ENCODE measurements at places on chromosomes 1 and 21.

DNA sequence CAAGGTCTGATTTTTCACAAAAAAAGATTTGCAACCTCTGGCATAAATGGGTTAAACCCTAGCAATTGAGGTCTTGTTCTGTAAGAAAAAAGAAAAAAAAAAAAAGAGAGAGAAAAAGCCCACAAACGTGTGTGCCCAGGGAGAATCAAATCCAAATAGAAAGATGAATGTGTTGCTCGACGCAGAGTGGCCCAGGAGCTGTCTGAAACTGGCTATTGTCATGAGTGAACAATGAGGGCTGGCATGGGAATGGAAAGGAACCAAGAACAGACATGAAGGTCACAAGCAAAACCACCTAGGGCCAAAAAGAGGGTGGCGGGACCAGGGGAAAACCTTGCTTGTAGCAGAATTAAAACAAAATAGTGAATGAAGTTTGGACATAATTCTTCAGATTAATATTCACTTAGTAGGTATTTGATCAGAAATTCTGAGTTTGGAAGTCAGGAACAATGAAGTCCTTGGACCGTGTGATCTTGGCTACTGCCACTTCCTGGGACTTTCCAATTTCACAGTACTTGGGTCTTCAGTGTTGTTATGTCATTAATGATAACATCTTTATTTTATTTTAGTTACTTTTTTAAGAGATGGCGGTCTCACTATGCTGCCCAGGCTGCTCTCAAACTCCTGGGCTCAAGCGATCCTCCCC, 3.1 kb downstream of the ENO1 start:
- DNase-seq, result no peak

GRCh38 chr1:204756811-204757210, 71.3 kb upstream of the LRRN2 start:
- DNase-seq, result no peak

GRCh38 chr1:180787628-180788307, 124.9 kb upstream of the KIAA1614 start:
- no peak for DNase-seq

- DNase-seq, result no peak
These were observed 24.7 kb downstream of the RGS13 start for GRCh38 chr1:192660613-192661012.

GRCh38 chr1:224922404-224923164, 6.9 kb upstream of the DNAH14 start:
- no peak for DNase-seq

GRCh38 chr1:215160351-215160750, 77.8 kb downstream of the KCNK2 start:
- no peak for DNase-seq

- DNase-seq, result no peak
These were observed 29.2 kb upstream of the IL10 start for GRCh38 chr1:206801467-206801866.

DNA sequence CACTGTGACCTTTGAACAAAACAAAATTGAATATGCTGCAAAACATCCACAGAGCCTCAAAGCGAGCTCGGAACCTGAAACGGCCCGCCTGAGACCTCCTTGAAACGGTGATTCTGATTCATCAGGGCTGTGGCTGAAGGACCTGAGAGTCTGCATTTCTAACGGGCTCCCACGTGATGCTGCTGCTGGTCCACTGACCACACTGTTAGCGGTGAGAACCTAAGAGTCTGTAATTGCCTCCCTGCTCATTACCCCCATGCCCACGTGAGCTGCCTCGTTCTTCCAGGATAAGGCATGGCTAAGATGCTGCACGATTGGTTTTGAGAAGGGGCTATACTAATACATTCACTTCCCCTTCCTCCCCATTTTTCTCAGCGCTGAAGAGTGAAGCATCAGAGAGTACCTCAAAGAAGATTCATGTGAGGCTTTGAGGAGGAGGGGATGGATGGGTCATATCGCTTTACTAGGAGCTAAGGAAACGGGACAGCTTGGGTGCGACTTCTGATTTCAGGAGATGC, 9.7 kb downstream of the TLR5 start:
- DNase-seq, result no peak

GRCh38 chr1:107213225-107213624, 72.4 kb downstream of the NTNG1 start:
- DNase-seq, result no peak

- no peak for DNase-seq
These were observed 6.1 kb downstream of the PCSK9 start for GRCh38 chr1:55045430-55045829.

- DNase-seq, result no peak
These were observed 318.6 kb upstream of the TMPRSS15 start for GRCh38 chr21:18722193-18722592.

- DNase-seq, result no peak
These were observed 18.2 kb upstream of the PTGFRN start for GRCh38 chr1:116891396-116892079.

DNA sequence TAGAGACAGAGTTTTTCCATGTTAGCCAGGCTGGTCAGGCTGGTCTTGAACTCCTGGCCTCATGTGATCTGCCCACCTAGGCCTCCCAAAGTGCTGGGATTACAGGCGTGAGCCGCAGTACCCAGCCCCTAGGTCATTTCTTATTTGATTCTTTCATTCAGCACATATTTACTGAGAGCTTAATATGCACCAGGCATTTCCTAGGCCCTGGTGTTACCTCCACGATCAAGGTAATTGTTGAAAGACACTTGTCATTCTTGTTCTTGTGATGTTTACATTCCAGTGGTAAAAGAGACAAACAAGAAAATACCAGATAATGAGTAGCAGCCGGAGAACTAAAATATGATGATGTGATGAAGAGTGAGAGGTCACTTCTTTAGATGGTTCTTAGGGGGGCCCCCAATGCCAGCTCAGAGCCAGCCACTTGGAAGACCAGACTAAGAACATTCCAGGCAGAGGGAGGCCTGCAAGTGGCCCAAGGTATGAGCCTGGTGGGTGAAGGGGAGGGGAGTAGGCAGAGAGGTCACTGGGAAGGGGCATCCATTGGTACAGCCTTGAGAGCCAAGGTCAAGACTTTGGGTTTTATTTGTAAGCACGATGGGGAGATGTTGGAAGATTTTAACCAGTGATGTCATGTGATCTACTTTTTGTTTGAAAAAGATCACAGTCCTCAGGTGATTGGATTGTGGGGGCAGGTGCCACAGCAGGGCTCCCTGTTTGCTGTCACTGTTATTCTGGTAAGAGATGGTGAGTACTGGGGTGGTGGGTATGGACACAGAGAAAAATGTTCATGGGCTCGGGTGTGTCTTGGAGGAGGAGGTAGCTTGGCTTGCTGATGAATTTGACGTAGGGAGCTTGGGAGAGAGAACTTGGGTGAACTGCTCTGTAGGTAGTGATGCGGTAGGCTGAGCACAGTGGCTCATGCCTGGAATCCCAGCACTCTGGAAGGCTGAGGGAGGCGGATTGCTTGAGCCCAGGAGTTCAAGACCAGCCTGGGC, 18.7 kb downstream of the UBE2Q1 start:
- no peak for DNase-seq

DNA sequence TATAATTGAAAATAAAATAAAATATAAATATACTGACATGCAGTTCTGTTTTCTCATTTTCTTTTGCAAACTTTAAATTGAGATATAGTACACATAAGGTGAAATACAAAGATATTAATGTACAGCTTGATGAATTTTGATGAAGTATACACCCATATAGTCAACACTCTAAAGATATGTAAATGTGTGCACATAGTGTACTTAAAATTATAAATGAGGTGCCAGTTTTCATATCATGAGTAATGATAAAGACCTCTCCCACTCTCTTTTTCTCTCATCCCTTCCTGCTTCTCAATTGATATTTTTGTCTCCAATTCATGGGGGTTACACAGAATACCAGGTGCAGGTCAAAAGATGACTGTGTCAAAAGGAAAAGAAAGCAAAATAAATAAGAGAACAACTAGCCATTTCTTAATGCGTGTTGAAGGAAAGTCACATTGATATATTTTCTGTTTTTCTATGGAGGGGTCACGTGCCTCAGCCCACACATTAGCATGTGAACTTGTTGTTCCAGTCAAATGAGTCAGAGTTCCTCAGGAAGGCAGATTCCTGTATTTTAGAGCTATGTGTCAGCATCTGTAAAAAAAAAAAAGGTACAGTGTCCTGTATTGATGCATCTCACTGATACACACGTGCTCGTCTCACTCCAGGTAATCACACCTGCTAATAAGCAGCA, 64.3 kb upstream of the HOOK1 start:
- no peak for DNase-seq

GRCh38 chr1:216464489-216464888, 41.2 kb upstream of the USH2A start:
- no peak for DNase-seq

- DNase-seq, result peak; percentile 35
These were observed 4.8 kb downstream of the PTTG1IP start for GRCh38 chr21:44868707-44869106.

- peak; percentile 49 for DNase-seq
These were observed 57.0 kb downstream of the DISC1 start for GRCh38 chr1:231683439-231684165.

DNA sequence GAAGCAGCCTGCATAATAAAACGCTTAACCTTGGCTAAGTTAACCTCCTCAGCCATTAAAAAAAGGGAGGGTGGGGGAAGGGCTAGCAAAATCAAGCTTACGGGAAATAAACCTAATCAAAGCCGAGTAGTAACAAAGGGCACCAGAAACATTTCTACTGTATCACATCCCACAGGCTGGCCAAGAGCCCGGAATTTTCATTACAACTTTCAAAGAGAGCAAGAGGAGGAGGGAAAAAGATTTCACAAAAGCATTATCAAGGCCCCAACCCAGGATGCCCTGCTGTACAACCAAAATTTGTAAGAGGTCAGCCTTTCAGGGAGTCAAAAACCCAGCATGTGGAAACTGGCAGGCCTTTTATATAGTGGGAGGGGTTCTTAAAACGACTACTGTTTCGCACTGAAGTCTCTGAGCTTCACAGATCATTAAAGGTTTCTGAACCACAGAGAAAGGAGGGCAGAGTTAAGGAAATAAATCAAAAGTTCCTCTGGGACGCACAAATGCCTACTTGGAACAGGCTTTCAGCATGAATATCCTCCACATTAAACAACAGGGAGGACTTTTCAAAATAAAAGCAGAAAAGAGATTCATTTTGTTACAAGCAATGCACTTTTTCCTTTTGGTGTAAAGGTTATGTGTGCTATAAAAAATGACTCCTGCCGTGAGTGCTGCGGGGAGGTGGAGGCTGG, 90.4 kb downstream of the SLC45A1 start:
- peak; percentile 87 for DNase-seq

DNA sequence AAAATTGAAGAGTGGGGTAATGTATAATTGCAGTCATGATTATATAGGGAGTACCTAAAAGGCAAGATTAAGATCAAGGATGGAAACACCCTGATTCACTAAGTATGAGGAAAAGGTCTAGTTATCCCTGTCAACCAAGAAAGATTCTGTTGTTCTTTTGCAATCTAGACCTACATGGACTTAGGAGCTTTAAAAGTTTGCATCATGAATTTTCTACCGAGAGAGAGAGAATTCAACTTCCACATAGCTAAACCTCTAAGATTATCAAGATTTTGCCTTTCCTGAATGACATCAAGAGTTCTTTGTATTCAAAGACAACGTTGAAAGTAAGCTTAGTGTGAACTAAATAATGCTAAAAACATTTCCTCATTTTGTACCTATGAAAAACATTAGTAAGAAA, 78.8 kb upstream of the RBM34 start:
- DNase-seq, result no peak

- DNase-seq, result no peak
These were observed 25.8 kb upstream of the THEM4 start for GRCh38 chr1:151935154-151935553.

DNA sequence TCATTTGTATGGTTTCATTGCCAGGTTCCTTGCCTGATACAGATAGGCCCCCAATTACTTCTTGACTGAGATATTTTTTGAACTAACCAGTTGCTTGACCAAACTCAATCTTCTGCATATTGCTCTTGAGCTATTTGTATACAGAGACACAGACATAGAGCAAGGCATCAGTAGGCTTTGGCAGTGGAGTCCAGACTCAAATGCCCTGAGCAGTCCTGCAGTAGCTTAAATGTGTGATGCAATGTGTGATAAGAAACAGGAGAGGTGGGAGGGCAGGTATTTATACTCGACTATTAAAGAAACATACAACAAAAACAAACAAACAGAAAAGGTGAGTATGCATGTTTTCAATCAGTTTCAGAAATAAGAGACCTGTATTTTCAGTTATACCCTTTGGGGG, 197.9 kb upstream of the DAB1 start:
- no peak for DNase-seq

DNA sequence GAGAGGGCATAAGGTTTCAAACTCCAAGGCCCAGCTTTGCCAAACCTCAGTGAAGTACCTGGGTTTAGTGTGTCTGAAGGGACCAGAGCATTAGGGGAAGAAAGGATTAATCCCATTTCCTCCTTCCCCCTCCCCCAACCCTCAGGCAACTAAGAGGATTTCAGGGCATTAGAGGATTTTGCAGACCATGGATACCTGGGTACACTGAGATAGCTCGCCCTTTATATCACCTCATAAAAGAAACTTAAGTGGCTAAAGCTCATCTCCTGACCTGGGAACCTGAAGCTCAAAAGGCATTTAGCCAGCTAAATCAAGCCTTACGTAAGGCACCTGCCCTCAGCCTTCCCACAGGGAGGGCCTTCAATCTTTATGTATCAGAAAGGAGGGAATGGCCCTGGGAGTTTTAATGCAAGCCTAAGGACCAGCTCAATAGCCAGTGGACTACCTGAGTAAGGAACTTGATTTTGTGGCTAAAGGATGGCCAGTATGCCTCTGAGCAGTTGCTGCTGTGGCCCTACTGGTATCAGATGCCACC, 26.4 kb upstream of the SMYD3 start:
- no peak for DNase-seq

- DNase-seq, result no peak
These were observed 90.5 kb upstream of the TLR5 start for GRCh38 chr1:223233410-223234169.

DNA sequence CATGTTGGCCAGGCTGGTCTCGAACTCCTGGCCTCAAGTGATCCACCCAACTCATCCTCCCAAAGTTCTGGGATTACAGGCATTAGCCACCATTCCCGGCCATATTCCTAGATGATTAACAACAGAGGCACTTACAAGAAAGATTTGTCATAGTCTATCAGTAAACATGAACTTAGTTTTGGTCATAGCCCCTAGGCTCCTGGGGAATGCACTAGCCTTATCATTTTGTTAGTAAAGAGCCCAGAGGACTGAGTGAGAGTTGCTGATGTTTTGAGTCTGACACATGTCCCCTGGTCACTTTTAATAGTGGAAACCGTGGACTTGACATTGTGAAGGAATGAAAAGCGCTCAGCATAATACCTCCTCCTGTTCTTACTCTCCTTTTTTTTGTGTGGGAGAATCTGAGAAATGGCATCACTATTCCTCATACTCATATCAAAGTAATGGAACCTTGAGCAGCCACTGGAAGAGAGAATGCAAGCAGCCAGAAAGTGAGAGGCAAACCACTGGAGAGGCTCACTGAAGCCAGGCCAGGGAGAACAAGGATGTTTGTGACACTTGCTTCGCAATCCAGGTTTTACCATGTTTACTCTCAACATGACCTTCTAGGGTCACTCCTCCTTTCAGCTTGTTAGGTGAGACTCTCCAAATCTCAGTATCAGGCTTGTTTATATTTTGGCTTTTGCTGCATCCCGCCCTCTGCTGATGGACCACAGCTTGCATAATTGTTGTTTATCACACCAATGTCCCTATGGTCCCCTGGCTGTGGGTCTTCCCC, 14.8 kb downstream of the ATP1B1 start:
- DNase-seq, result no peak
